ENCODE measurements at places on chromosomes 5 and 9.

- no peak for DNase-seq
Measured at GRCh38 chr5:107289030-107289714, 381.6 kb downstream of the EFNA5 start.

DNA sequence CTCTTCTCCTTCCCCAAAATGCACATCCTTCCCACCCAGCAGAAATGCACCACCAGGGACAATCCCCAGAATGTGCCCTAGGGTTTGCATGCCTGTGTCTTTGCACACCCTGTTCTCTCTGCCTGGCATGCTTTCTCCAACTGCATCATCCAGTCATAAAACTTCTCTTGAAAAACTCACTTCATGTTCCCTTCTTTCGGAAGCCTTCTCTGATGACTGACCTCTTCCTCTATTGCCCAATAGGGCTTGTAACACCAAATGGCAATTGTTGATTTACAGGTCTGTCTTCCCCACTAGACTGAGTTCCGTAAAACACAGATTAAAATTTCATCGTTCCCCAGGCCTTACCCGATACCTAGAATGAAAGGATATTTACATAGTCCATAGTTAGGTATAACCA, 83.1 kb upstream of the SPOCK1 start:
- DNase-seq = peak; percentile 46

GRCh38 chr5:133119233-133119711, 67.5 kb downstream of the HSPA4 start:
- DNase-seq = no peak

- no peak for DNase-seq
Measured at GRCh38 chr5:73031839-73032238, 76.0 kb downstream of the FCHO2 start.

- DNase-seq = no peak
Measured at GRCh38 chr5:887947-888637, 4.5 kb downstream of the BRD9 start.

- no peak for DNase-seq
Measured at GRCh38 chr9:130454096-130454811, 9.5 kb downstream of the ASS1 start.

DNA sequence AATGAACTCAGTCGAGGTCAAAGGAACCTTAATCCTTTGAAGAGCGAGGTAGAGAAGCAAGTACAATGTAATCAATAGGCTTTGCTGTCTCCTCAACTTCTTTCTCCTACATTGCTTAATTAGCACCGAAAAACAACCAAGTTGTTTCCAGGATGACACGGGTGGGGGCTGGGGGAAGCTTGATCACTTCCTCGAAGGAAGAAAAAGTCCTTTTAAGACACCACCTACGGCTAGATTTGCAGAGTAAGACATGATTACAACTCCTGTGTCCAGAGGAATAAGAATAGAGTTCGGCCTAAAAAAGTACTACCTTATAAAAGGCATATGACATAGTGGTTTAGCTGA, 811 bp upstream of the ARRDC3 start:
- DNase-seq = no peak

- no peak for DNase-seq
Measured at GRCh38 chr5:140020601-140021177, 22.4 kb downstream of the NRG2 start.

DNA sequence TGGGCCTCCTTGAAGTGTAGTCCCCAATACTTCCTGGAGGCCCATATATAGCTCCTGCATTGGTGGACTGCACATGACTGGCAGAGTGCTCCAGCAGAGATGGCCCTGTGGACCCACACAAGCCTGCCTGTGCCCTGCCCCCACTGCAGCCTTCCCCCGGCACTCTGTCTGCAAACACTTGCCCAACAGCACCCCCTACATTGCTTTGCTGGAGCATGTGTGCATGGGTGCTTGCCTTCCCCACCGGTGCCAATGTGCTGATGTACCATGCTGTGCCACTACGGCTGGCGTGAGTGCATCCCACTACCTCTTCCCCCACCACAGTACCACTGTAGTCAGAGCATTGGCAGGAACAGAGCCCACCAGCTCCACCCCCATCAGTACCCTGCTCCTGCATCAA, 563.6 kb upstream of the CTNND2 start:
- DNase-seq = no peak

GRCh38 chr5:116865651-116866050, 291.0 kb upstream of the SEMA6A start:
- DNase-seq = no peak

DNA sequence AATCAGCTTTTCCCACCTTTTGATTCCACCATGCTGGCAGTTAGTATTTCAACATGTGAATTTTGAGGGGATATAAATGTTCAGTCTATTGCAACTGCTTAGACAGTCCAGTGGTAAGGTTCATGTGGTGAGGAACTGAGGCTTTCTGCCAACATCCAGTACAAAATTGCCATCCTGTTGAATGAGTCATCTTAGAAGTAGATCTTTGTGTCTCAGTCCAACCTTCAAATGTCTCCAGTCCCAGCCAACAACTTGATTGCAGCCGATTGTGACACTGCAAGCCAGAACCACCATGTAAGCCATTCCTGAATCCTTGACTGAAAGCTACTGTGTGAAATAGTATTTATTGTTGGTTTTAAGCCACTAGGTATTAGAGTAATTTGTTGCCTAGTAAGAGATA, 331.5 kb upstream of the GRIN3A start:
- no peak for DNase-seq

GRCh38 chr5:29208024-29208423, 1985.5 kb upstream of the CDH6 start:
- DNase-seq = no peak

DNA sequence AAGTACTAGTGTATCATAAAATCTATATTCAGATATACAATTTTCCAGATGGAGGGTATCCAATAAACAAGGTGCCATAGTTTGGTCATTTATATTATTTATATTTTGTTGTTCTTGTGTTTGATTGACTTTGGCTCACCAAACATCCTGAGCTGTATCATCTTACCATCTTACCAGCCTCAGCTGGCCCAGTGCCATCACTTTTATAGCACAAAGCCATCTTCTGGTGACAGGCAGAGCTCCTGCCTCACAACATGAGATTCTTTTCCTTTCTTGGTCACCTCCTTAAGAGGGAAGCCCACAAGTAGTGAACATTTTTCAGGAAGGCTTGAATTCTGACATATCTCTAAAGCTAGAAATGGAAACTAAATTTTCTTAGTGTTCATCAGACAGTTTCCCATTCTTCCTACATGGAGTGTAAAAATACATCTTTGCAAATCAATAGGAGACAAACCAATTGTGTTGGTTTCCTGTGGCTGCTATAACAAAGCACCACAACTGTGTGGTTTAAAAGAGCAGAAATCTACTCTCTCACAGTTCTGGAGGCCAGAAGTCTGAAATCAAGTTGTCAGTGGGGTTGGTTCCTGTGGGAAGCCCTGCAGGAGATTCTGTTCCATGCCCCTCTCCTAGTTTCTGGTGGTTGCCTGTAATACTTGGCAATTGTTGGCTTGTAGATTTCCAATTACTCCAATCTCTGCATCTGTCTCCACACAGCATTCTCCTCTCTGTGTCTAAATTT, 341.8 kb downstream of the MAN2A1 start:
- no peak for DNase-seq

GRCh38 chr9:116039312-116039711, 114.3 kb upstream of the PAPPA start:
- no peak for DNase-seq

DNA sequence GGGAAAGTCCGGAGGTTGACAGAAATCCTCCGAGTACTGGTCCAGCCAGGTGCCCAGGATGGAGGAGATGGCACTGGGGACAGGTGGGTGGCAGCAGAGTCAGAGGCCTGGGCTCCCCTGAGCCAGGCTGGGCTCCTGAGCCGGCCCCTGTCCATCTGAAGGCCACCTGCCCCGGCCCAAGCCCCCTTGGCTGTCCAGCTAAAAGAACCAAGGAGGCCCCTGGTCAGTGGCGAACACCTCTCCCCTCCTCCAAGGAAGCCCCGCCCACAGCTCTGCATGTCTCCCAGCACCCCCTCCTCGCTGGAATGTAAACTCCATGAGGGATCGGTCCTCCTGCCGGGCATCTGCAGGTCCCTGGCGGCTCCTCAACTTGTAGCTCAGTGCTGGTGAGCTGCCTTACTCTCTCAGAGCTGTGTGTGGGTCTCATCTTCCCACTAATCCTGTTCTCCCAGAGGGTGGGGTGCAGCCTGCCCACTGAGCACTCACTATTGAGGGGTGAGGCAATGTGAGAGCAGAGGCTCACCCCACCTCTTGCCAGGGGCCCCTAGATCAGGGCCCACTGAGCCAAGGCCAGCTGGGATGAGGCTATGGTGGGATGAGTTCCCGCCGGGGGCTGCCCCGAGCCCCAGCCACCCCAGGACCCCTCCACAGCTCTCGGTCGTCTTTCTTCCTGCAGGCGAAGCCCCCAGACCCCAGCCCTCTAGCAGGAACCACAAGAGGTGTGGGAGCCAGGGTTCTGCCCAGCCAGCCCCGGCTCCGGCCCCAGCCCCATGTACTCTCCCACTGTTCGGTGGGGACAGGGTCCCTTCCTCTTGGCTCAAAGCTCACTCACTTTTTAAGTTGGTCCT, 12.0 kb downstream of the RALGDS start:
- DNase-seq = no peak

DNA sequence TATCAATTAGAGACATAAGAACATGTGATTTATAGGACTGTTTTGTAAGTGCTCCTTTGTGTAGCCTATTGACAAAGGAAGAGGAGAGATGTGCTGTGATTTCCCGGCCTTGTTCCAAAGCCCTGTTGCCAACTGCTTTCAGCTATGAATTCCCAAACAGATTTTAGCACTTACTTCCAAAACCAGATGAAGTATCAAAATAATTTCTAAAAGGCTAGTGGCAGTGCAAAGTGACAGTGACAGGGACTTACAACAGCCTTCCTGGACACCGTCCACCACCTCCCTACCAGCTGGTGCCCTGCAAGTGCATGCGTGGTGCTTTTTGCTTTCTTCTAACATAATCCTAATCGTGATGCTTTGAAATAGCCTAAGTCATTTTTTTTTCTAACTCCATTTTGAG, 254.1 kb upstream of the ACTBL2 start:
- DNase-seq = no peak

- no peak for DNase-seq
Measured at GRCh38 chr5:131218392-131218791, 45.5 kb upstream of the CDC42SE2 start.

DNA sequence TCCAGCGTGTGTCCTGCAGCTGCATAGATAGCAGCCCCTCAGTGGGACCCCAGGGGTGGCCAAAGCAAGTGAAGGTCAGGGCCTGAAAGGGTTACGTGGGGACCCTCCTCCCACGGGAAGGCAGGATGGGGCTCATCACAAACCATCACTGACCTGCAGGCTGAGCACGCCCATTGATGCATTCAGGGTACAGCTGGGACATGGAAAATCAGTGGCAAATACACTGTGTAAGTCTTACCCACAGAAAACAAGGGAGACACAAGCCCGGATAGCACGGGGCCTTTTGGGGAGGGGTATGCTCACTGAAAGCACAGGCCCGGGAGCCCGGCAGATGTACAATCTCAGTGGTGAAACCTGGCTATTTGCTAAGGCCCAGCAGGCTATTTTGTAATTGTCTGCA, 49.1 kb downstream of the SEMA4D start:
- no peak for DNase-seq

DNA sequence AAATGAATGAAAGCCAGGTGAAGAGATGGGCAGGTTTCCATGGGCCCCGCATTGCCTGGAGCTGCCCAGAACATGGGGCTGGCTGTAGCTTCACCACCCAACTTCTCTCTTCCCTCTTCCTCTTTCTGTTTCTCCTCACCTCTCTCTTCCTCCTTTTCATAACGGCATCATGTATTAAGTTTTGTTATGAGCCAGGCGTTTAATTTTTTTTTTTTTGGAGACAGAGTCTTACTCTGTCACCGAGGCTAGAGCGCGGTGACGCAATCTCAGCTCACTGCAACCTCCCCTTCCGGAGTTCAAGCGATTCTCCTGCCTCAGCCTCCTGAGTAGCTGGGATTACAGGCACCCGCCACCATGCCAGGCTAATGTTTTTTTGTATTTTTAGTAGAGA, 13.0 kb upstream of the SPINK4 start:
- peak; percentile 92 for DNase-seq

GRCh38 chr9:135243201-135244190, 156.0 kb downstream of the OLFM1 start:
- DNase-seq = no peak

GRCh38 chr5:150270541-150271295, 18.9 kb downstream of the CAMK2A start:
- no peak for DNase-seq

- DNase-seq = no peak
Measured at GRCh38 chr9:7507566-7508270, 291.9 kb downstream of the DMAC1 start.

GRCh38 chr5:172586125-172587060, 54.7 kb upstream of the NEURL1B start:
- DNase-seq = no peak
